ENCODE measurements at places on chromosomes 5 and 9.

DNA sequence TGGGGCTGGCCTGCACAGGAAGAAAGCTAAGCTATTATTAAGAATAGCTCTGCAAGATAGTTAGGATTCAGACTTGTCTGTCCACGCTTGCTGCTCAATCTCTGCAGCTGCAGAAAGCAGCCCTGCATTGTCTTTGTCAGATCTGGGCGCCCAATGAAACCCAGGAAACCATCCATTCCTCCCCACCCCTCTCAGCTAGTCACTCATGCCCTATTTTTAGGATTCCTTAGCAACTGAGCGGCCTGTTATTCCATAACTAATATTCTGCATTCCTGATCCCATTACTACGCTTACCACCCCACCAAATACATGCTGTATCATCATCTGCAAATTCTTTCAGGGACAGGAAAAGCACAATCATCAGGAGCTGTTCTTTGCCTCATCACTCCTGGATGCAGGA, 52.9 kb upstream of the APC start:
- DNase-seq = no peak

GRCh38 chr5:55402199-55402598, 94.4 kb downstream of the MTREX start:
- DNase-seq = no peak

DNA sequence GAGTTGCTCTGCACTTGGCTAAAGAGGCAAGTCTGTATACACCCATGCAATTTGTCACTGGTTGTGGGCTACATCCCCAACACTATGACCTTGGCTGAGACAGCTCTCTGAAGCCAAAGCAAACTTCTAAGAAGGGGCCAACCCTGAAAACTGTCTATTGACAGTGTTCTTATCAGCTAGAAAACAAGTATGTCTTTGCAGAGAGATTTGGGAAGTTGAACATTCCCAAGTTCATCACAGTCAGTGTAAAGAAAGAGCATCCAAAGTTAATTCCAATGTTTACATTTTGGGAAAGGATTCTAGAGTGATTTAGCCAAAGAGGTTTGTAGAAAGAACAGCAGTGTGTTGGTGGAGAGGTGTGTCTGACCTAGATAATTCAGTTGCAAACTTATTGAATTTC, 711.1 kb upstream of the CHD1 start:
- DNase-seq = no peak

DNA sequence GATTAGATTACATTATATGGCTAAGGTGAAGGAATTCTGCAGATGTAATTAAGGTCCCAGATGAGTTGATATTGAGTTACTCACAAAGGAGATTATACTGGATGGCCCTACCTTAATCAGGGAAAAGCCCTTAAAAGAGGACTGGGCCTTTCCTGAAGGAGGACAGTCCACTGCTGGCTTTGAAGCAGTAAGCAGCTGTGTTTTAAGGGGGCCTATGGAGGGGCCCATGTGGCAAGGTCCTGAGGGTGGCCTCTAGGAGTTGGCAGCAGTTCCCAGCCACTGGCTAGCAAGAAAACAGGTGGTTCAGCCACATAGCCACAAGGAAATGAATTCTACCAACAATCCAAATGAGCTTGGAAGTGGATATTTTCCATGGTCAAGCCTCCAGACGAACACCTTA, 36.4 kb upstream of the GDNF start:
- no peak for DNase-seq

DNA sequence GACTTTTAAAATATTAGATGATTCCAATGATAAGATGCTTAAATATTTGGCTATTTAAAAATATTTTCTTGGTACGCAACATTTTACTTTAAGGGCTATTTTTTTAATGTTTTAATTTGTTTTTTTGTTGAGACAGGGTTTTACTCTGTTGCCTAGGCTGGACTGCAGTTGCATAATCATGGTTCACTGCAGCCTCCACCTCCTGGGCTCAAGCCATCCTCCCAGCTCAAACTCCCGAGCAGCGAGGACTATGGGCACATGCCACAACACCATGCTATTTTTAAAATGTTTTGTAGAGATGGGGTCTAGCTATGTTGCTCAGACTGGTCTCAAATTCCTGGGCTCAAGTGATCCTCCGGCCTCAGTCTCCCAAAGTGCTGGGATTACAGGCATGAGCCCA, 850.2 kb upstream of the DMAC1 start:
- no peak for DNase-seq

- no peak for DNase-seq
Observed at GRCh38 chr9:117233016-117233415, 181.8 kb downstream of the ASTN2 start.

DNA sequence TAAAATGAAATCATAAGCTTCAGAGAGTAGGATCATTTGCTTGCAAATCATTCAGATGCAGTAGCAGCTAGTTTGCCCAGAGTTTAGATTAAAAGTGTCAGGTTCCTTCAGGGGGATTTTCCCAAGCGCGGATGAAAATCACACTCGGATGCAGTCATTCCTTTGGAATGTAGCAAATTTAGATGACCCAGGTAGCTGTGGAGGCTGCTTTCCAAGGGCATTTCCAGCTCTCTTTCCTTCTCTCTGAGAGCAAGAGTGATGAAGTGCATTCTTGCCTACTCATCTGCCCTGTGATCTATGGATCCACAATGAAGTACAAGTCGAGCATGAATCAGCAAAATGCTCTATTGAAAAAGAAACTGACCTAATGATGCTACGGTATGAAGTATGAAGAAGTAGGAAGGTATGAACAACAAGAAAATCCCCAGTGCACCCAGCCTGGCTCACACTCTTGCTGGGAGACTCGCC, 200.2 kb downstream of the PLK2 start:
- DNase-seq = no peak

DNA sequence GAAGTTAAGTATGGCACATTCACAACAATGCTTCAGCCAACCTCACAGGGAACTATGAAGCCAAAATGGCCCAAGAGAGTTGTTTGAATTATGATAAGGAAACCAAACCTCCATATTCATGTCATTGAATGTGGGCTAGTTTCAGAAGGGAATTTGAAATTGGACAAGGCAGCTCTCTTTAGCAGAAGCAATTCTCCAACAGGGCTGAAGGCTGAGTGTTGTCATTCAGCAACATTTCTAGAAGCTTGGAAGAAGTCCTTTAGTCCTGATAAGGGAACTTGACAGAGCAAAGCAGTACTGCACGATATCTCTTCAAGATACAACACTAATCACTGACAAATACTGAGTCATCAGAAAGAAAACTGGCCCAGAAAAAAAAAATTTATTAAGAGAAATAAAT, 115.4 kb downstream of the SLC25A46 start:
- no peak for DNase-seq

GRCh38 chr5:154197801-154198491, 7.4 kb downstream of the GALNT10 start:
- no peak for DNase-seq

DNA sequence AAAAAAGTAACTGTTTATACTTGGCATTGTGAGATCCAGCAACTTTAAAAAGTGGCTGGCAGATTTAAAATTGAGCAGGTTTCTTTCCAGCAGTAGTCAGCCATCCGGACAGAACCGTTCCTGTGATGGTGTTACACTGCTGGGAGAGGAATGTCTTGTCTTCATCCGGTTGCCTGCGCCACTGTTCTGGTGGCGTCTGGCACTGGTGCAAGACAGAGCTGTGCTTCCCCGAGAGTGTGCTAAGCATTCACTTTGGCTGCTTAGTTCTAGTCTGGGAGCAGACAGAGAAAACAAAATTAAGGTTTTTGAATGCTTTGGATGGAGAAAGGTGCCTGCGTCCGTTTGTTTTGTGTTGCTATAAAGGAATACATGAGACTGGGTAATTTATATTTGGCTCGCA, 35.5 kb upstream of the CREBRF start:
- no peak for DNase-seq

- DNase-seq = no peak
Observed at GRCh38 chr9:3040761-3041160, 196.9 kb upstream of the PUM3 start.

DNA sequence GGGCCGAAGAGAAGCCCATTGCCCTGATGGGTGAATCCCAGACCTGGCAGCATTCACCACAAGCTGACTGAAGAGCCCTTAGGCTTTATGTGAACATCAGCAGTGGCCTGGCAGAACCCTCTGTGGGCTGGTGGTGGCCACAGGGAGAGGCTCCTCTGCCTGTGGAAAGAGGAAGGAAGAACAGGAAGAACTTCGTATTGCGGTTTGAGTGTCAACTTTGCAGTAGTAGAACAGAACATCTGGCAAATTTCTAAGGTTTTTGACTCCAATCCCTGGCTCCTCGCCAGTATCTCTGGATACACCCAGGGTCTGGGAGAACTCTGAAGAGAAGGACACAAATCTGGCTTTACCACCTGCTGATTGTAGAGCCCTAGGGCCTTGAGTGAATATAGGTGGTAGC, 356.4 kb upstream of the GRAMD2B start:
- no peak for DNase-seq

GRCh38 chr5:132272311-132273210, 15.1 kb downstream of the PDLIM4 start:
- peak; percentile 79 for DNase-seq

- no peak for DNase-seq
Observed at GRCh38 chr5:95907740-95908706, 53.6 kb downstream of the ELL2 start.

GRCh38 chr5:10310066-10310779, 2.5 kb upstream of the CMBL start:
- DNase-seq = peak; percentile 54

- DNase-seq = no peak
Observed at GRCh38 chr5:91211997-91212713, 171.0 kb downstream of the ARRDC3 start.

GRCh38 chr5:38672059-38672788, 115.8 kb upstream of the LIFR start:
- DNase-seq = peak; percentile 43

DNA sequence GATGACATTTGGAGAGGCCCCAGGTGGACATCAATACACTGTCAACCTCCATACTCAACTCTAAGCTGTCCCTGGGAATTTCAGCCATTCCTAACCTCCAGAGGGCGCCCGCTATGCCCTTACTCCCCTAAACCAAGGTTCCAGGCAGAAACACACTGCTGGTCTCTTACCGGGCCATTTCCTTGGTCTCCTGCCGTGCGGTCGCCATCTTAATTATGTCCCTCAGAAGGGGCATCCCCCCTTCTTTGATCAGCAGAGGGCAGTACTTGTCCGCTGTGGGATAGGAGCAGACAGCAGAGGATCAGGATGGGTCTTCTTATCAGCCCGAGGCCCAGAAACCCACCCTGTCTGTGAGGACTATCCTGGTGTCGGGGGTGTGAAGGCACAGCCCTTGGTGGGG, 9.3 kb upstream of the ZDHHC12 start:
- DNase-seq = peak; percentile 96

GRCh38 chr5:177495243-177496060, 2.0 kb downstream of the PDLIM7 start:
- DNase-seq = peak; percentile 43

- no peak for DNase-seq
Observed at GRCh38 chr9:88521308-88521707, 13.7 kb upstream of the NXNL2 start.

GRCh38 chr9:137034709-137035506, 3.0 kb upstream of the FUT7 start:
- peak; percentile 84 for DNase-seq

DNA sequence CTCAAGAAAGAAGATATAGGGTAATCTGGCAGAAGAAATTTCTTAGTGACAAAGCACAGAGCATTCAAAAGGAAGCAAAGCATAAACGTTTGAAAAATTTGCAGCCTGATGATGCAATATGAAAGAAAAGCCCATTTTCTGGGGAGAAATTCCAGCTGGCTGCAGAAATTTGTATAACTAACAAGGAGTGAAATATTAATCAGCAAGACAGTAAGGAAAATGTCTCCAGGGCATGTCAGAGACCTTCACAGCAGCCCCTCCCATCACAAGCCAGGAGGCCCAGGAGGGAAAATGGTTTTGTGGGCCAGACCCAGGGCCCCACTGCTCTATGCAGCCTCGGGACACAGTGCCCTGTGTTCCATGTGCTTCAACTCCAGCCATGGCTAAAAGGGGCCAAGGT, 359.4 kb downstream of the HINT1 start:
- no peak for DNase-seq

DNA sequence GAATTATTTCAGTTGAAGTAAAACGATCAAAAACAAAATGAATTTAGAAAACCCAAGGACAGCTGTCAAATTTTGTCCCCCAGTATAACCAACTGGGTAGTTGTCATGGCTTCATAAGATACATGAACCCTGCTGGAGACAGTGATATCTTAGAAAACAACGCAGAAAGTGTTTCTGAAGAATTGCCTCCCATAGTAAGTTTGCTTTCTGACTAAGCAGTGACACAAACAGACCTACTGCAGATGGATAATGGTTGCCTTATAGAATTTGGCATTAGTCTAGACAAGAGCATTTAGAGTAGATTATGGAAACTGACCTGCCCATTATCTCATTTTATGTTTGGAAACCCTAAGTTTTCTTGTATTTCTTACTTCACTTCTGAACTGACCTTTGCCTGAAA, 187.7 kb upstream of the KCNN2 start:
- DNase-seq = no peak

GRCh38 chr5:115349001-115349817, 52.8 kb upstream of the CCDC112 start:
- peak; percentile 59 for DNase-seq

DNA sequence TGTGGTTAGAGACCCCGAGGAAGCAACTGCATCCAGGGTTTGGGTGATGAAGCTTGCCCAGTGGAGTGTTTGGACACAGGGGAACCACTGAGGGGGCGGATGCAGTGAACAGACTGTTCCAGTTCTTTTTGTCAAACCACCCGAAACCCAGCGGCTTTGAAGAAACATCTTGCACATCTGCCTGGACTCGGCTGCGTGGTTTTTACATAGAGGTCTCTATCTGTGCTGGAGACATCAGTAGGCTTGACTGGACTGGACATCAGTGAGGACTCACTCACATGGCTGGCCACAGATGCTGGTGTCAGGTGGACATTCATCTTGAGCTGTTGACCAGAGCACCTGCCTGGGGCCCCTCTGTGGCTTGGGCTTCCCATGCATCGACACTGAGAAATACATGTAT, 15.3 kb upstream of the SPATA31E1 start:
- DNase-seq = no peak

GRCh38 chr5:131019111-131019510, 145.9 kb downstream of the HINT1 start:
- no peak for DNase-seq

DNA sequence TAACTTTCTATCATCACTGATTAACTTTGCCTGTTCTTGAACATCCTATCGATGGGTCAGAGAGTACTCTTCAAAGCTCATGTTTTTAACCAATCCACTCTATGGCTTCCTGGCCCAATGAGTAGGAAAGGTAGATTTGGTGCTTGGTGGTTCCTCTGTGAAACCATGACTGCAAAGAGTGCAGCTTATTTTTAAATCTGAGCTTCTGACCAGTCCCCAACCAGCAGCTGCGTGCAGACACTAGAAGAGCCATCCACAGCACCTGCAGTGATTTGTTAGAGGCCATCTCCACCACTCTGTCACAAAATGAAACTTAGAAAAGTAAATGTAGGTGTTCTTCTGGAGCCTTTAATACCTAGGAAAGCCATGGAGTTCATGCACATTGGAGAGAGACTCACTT, 107.3 kb upstream of the WWC1 start:
- DNase-seq = no peak

DNA sequence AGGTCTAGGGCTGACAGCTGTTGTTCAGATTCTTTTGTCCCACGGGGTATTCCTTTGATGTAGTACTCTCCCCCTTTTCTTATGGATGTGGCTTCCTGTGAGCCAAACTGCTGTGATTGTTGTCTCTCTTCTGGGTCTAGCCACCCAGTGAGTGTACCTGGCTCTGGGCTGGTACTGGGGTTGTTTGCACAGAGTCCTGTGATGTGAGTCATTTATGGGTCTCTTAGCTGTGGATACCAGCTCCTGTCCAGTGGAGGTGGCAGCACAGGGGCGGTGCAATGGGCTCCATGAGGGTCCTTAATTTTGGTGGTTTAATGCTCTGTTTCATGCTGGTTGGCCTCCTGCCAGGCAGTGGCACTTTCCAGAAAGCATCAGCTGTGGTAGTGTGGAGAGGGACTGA, 161.3 kb downstream of the CAVIN4 start:
- no peak for DNase-seq
